ENCODE measurements at places on chromosomes 7 and 10.

GRCh38 chr7:15749631-15750030, 63.1 kb upstream of the MEOX2 start:
- DNase-seq: no peak

- no peak for DNase-seq
Observed at GRCh38 chr7:96246919-96247318, 75.0 kb downstream of the SLC25A13 start.

GRCh38 chr7:126699707-126700106, 553.0 kb downstream of the GRM8 start:
- no peak for DNase-seq

DNA sequence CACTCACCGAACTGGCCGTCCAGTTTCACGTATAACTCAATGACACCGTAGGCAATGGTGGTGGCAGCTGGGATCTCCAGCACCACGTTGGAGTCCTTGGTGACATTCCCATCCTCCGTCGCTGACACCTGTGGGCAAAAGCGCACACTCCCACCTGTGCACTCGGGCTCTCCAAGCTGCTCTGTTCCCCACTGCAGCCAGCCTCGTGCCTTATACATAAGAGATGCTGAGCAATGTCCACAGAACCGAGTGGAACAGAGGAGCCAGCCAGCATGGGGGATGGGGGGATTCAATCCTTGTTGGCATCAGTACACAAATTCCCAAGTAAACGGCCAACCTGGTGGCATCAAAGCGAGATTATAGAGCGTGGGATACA, 40.0 kb downstream of the GSDME start:
- no peak for DNase-seq

GRCh38 chr7:157097056-157097329, 41.7 kb upstream of the UBE3C start:
- no peak for DNase-seq
